ENCODE measurements at places on chromosomes 13 and 19.

DNA sequence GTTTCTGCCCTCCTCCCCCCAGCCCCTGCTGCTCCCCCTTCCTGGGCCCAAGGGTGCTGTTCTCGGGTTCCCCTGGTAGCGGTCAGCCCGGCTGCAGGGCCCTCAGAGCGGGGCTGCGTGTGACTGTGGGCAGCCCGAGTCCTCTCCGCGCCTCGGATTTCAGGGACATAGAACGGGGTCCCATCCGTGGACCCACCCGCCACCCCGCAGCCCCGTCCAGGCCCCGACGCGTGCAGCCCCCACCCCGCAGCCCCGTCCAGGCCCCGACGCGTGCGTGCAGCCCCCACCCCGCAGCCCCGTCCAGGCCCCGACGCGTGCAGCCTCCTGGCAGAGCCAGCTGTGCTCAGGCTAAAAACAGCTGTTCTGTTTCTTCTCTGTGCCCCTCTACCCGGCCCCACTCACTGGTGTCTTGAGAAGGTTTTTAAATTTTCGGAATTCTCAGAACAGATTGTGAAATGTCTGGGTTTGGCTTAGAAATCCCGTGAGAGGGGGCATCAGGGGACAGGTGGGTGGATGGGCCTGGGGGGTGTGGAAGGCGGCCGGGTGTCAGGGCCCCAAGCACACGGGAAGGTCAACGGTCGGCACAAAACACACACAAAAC lies 5.5 kb upstream of the PRTN3 start:
- no peak for DNase-seq

- DNase-seq: no peak
Observed at GRCh38 chr19:39397360-39398296, 6.5 kb downstream of the MED29 start.

GRCh38 chr13:98508280-98508679 lies 68.6 kb downstream of the STK24 start:
- DNase-seq: no peak

GRCh38 chr19:1360818-1361461 lies 22.8 kb upstream of the NDUFS7 start:
- DNase-seq: no peak

GRCh38 chr19:676339-677105 lies at the start of gene FSTL3:
Gene FSTL3 (plus strand): TSS chr19:676392. CDS start chr19:676424, 32 bp downstream.
- no peak for DNase-seq

DNA sequence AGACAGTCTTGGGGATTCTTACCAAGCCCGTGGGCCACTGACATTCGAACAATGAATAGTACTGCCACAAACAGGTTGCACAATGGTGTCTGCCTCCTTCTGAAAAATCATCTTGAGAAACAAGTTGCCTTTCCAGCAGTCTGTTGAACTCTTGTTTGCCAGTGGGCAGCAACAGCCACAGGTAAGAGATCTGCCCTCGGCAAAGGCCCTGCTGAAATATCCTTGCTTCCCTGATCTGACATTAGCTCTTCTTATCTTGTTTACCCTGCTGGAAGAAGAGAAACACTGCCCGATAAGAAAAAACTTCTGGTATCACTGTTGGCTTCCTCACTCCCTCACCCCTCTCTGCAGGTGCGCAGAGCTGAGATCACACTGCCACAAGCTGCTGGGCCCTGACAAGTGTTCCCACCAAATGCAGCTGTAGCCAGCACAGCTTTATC lies 2.0 kb downstream of the DOCK9 start:
- DNase-seq: no peak

DNA sequence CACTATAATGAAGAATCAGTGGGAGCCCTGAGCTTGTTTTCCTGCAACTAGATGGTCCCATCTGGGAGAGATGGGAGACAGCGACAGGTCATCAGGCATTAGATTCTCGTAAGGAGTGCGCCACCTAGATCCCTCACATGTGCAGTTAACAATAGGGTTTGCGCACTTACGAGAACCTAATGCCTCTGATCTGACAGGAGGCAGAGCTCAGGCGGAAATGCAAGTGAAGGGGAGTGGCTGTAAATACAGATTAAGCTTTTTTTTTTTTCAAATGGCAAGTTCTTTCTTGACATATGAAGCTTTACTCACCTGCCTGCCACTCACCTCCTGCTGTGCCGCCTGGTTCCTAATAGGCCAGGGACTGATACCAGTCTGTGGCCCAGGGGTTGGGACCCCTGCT lies 14.4 kb downstream of the CDC16 start:
- DNase-seq: no peak

DNA sequence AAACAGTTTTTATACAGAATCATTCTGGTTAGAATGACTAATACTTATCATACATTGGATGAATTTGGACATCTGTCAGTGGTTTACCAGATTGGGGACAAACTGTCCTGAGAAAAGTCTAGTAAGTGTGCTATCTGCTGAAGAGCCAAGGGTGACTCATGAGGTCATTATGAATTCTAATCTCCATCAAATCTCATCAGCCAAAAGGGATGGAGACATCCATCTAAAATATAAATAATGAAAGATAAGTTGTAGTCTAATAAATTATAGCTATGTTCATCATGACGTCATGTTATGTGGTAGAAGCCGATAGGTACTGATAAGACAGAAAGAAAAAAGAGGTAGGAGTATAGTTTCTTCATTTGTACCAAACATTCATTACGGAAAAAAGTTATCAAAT lies 804.4 kb downstream of the PCDH9 start:
- DNase-seq: no peak

GRCh38 chr19:37997911-37998344 lies 90.9 kb downstream of the SIPA1L3 start:
- DNase-seq: no peak

- DNase-seq: no peak
Observed at GRCh38 chr13:47904241-47904640, 96.8 kb downstream of the SUCLA2 start.

DNA sequence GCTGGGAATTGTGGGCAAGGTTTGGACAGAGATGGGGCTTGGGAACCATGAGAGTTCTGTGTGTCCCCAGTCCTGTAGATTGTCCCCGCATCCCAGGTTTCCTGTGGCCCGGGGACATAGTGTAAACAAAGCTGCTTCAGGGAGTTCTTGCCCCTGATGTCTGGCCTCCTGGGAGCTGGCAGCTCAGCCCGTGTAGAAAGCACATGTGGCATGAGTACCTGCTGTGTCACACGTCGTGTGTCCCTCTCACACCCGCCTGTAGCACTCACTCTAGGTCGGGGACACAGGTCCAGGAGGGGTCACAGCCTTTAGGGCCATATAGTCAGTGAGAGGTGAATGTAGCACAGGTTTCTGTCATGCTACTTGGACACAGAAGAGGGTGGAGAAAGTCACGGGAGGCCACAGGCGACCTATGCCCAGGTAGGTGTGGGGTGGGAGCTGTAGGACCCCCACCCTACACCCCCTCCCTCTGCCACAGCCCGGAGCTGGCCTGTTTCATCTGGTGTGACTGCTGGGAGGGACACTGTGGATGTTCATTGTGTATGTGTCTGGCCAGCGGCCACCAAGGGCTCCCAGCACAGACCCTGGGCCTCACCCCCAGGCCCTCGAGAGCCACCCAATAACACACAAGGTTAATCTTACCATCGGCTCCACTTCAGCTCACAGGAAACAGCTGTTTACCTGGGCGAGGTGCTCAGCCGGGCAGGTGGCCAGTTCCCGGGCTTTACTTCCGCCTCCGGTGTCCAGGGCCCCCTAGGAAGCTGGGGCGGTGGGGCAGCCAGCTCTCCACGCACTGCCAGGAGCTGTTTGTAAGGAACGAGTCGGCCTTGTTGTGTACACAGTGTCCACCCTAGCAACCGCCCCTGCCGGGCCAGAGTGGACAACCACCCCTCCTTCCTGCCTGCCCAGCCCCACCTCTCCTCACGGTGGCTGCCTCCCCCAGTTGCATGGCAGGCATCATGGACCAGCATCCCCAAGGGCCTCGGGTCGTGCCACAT lies 49.7 kb downstream of the COMP start:
- DNase-seq: no peak

GRCh38 chr13:113407103-113407530 lies 43.2 kb upstream of the GRTP1 start:
- no peak for DNase-seq

DNA sequence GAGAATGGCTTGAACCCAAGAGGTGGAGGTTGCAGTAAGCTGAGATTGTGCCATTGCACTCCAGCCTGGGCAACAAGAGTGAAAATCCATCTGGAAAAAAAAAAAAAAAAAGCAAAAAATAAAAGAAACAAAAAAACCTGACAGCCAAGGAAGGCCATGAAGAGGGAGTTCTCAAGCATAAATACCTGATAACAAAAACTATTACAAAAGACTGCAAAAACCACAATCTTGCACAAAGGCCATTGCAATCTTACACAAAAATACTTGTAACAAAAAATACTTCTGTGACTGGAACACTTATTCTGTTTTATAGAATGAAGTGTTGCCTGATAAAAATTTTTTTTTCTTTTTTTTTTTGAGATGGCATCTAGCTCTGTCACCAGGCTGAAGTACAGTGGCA lies 61.5 kb upstream of the TSC22D1 start:
- DNase-seq: no peak

- DNase-seq: no peak
Observed at GRCh38 chr19:6164906-6165531, 29.6 kb downstream of the ACSBG2 start.

GRCh38 chr19:6608940-6609339 lies 18.0 kb upstream of the CD70 start:
- no peak for DNase-seq

GRCh38 chr13:41463838-41464602 lies 6.7 kb downstream of the RGCC start:
- no peak for DNase-seq

DNA sequence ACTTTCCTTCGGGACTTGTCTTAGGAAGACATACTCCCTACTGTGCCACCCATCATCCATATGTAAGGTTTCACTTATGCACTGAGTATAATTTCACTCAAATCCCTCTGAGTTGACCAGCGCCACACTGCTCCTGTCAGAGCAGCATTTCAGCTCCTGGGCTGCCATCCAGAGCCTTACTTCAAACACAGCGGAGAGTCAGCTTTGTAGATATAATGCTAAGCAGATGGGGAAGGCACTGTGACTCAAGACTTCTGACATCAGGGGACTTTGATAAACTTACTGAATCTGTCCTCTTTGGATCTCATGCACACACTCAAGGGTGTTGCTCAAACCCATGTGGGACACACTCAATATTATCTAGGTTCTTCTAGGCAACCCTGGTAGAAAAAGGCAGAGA lies 34.9 kb downstream of the DOCK9 start:
- DNase-seq: no peak

DNA sequence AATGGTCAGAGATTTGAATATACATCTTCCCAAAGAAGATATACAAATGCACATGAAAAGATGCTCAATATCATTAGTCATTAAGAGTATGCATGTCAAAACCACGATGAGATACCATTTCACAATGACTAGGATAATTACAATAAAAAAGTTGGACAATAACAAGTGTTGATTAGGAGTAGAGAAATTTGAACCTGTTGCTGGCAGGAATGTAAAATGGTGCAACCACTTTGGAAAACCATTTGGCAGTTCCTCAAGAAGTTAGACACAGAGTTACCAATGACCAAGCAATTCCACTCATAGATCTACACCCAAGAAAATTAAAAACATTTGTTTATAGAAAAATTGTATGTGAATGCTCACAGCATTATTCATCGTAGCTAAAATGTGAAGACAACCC lies 33.2 kb upstream of the STARD13 start:
- DNase-seq: no peak

GRCh38 chr13:40350283-40350992 lies 316.0 kb downstream of the FOXO1 start:
- no peak for DNase-seq

- no peak for DNase-seq
Observed at GRCh38 chr19:51448411-51449016, 9.7 kb downstream of the SIGLEC8 start.

- DNase-seq: no peak
Observed at GRCh38 chr19:39385629-39386411, 5.1 kb downstream of the PAF1 start.

GRCh38 chr13:46166947-46167610 lies 14.9 kb downstream of the LCP1 start:
- DNase-seq: no peak

DNA sequence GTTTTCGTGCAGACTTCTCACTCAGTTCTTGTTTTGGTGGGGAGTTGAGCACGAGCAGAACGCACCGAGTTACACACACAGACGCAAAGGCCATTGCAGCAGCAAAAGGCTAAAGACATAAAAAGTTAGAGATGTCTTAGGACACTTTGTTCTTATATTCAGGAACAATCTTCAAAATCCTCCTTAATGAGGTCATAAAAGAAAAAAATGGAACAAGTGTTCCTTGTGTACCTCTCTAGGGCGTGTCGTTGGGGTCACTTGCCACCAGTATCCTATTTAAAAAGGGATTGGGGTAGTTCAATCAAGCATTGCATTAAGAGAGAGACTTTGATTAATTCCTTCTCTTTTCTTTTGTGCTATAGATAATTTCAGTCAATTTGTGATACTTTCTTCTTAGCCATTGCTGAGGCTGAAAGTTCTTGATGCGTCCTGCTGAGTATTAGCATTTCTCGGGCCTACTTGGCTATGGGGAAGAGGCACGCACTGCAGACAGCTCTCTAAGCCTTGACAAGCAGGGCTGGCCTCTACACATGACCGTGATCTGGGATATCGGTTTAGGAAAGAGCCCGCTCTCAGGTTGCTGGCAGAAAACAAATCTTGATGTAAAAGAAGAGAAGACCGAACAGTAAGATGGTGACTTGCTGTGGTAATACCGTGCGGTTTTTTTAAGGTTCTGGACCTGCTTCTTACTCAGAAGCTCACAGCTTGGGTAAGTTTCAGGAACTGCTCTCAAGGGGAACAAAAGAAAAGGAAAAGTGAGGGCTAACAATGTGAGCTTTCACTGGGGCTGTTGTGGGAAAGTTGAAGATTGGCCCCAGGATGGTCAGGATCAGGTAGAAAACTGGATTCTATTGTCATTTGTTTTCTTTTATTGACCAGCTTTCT lies 223.6 kb downstream of the TM9SF2 start:
- DNase-seq: no peak

- DNase-seq: no peak
Observed at GRCh38 chr19:10811391-10812111, 24.5 kb downstream of the TMED1 start.

GRCh38 chr19:18091217-18091608 lies 4.5 kb upstream of the IL12RB1 start:
- DNase-seq: no peak

GRCh38 chr19:19670070-19670551 lies 1.5 kb downstream of the ZNF101 start:
- DNase-seq: no peak

- no peak for DNase-seq
Observed at GRCh38 chr19:1985588-1986356, 29.7 kb downstream of the BTBD2 start.

DNA sequence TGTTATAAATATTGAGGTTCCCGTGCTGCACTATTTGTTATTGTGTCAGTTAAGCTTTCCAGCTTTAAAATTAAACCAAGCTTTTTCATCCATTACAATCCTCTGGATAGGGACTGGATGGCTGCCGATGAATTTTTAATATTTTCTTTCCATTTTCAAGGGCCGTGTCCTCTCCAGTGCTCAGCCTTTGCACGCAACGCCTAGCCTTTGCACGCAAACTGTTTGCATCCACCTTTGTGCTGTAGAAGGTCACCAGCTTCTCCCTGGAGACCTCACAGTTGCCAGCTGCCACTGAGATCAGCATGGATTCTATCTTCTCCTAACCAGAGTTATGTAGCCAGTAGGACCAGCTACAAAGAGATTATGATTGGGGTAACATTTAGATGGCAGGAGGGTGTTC lies 240.5 kb downstream of the SLC7A1 start:
- no peak for DNase-seq
